ENCODE measurements at places on chromosomes 16 and 17.
A peak's percentile ranks its signal among the peaks of the same experiment; 100 is the strongest.

DNA sequence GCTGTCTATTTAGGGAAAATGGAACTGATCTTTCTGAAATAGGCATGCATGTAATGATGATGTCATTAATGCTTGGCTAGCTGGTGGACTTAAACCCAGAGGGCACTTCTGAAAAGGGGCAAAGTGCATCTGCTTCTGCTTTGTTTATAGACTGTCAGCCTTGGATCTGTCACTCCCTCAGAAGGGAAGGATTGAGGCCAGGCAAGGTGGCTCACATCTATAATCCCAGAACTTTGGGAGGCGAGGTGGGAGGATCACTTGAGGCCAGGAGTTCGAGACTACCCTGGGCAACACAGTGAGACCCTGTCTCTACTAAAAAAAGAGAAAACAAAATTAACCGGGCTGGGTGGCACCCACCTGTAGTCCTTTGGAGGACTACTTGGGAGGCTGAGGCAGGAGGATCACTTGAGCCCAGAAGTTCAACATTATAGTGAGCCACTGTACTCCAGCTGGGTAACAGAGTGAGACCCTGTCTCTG, 185.5 kb downstream of the WWOX start:
- DNase-seq: no peak

DNA sequence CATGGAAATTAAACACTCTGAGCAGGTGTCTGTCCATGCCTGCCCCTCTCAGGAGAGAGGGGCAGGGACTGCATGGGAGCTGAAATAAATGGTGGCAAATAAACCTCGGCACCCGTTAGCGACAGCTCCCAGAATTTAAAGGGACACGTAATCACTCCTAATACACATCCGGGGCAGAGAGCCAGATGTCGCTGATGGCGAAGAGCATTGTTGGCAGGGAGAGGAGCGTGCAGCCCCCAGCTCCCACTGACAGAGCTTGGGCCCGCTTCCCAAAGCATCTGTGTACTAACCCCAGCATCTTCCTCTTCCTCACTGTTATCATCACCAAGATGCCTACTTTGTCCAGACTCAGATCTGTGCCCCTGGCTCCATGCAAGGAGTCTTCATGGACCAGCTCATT, 85.8 kb downstream of the IRX5 start:
- DNase-seq: no peak

GRCh38 chr17:78278139-78278741, 46.8 kb downstream of the TMEM235 start:
- DNase-seq: no peak

GRCh38 chr17:62111562-62112171, 46.6 kb upstream of the MED13 start:
- no peak for DNase-seq

- DNase-seq: no peak
These were observed 8.3 kb downstream of the SLC7A6 start for GRCh38 chr16:68272507-68273209.

GRCh38 chr16:3051494-3051893, 5.1 kb downstream of the MMP25 start:
- DNase-seq: no peak

GRCh38 chr16:85002099-85002541, 9.2 kb downstream of the ZDHHC7 start:
- DNase-seq: no peak

DNA sequence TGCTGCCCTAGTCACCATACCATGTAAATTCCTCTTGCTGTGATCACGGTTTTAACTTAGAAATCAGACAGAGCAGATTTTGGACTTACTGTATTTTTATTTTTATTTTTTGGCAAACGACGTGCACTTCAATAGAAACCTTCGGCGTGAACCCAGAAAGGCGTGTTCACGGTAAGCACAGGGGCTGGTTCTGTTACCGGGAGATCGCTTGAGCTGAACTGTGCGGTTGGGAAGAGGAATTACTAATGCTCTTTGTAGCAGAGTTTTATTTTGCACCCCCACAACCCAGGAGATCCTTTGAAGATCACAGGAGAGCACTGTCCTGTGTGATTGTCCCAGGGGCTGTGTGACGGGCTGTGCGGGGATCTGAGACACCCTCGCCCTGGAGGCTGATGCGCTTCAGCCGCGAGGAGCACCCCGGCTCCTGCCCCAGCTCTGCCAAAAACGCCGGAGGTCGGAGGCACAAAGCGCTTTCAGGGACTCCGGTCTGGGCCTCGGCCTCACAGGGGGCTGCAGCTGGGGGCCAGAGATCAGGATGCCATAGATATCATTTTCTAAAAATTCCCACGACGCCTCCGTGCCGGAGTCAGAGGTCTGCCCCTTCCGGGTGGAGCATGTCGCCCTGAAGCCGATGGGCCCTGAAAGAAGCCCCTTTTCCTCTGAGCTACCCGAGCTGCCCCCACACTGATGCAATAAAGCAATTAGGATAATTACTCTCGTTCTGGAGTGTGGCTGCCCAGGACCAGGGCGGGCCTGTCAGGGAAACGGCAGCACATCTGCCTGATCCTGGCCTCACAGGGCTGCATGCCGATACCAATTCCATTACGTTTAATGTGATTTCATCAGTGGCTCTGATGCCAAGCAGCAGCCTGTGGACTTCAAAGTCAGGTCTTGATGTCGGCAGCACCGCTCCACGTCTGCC, 71.8 kb downstream of the LMF1 start:
- no peak for DNase-seq

- DNase-seq: no peak
These were observed 37.2 kb downstream of the GSE1 start for GRCh38 chr16:85650135-85650843.

- DNase-seq: peak; percentile 89
These were observed at the start of the genes CCT6B and ZNF830 for GRCh38 chr17:34961093-34961911. TSS of gene CCT6B (minus strand) at chr17:34961460. CDS start at chr17:34961393, 67 bp downstream. TSS of gene ZNF830 (plus strand) at chr17:34961540. CDS start at chr17:34961567, 27 bp downstream.

DNA sequence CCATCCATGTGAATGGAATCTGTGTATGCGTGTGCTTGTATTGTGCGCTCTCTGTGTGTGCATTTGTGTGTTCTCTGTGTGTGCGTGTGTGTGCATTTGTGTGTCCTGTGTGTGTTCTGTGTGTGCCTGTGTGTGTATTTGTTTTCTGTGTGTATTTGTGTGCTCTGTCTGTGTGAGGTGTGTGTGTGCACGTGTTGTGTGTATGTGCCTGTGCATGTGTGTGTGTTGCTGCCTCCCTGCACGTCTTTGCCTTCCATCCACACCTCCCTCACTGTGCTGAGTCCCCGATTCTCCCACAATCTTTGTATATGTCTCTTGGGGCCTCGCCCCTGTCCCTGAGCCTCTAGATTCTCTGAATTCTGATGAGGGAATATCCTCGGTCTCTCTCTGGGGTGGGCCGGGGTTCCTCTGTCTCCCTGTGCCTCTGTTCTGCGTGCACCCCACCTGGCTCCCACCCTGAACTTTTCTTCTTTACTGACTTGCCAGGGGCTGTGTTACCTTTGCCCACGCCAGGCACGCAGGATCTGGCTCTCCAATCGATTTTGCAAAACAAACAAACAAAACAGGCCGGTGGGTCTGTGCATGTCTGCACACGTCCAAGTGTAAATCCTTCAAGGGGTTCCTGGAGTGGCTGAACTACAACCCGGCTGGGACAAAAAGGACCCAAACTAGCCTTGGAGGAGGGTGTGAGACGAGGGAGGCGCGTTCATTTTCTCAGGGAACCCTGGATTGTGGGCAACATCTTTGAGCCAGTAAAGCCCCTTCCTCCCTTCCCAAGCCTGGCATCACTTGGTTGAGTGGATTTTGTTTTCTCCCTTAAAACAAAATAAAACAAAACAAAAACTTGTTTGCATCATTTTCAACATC, 8.1 kb upstream of the FOXF1 start:
- DNase-seq: no peak
